ENCODE measurements at places on chromosomes 4 and X.

DNA sequence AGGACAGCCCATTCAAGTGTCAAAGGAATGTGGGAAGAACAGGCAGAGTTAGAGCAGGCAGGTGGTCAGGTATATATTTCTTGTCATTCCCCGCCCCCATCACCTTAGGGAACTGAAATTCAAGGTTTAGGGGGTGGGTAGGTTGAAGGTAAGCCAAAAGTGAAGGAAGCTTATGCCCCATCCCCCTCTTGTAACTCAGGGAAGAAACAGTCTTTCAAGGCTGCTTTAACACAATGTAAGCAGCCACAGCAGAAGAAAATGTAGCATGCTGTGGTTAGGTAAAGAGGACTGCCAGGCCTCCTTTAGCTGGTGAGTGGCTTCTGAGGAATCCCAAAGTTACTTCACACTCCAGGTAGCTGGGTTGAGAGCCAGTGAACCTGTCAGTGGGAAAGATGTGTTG is 122.3 kb downstream of the RS1 start:
- DNase-seq, result no peak

- no peak for DNase-seq
These were observed 45.7 kb upstream of the PRSS12 start for GRCh38 chr4:118398226-118399090.

DNA sequence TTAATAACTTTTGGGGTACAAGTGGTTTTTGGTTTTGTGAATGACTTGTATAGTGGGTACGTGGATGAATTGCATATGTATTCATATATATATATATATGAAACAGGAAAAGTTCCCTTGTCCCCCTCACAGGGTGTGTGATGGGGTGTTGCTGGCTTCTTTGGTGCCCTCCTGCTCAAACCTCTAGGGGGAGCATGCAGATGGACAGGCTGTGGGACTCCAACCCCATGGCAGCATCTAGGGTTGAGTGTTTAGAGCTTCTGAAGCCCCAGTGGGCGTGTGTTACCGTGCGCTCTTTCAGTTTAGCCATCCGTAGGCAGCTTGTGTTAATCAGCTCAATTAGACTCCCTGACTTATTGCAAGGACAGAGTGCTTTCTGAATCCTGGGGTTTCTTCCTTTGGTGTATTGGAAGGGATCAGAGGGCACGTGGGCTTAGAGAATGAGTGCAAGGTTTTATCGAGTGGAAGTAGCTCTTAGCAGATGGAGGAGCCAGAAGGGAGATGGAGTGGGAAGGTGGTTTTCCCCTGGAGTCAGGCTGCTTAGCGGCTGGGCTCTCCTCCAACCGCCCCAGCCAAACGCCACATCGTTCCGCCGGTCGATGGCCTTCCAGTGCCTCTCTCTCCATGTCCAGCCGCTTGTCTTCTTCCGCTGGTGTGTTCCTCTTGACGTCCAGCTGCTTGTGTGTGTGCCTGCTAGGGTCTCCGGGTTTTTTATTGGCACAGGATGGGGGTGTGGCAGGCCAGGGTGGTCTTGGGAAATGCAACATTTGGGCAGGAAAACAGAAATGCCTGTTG is 674.4 kb upstream of the LCORL start:
- DNase-seq, result no peak

GRCh38 chrX:44906041-44906440 is 33.1 kb downstream of the KDM6A start:
- DNase-seq, result no peak

GRCh38 chr4:45931154-45931553 is 192.7 kb downstream of the GABRG1 start:
- no peak for DNase-seq

DNA sequence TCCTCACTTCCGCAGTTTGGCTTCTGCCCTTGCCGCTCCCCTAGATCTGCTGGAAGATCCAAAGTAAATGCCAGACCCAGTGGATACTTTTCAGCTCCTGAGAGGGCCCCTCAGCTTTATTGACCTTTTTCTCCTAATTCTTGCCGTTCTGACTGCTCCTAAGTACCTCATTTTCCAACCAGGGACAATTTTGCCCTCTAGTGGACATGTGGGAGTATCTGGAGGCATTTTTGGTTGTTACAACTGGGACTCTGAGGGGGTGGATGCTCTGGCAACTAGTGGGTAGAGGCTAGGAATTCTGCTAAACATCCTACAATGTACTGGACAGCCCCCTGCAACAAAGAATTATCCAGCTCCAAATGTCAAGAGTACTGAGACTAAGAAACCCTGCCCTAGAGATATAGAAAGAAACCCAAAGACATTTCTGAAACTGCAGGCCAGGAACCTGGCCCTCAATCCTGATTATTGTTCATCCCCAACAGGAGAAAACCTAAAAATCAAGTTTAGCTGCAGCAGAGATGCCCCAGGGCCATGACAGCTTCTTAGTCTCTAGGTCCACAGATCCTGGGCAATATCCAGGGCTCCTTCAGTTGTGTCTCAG is 3.4 kb downstream of the TEX13B start:
- DNase-seq, result no peak

All from activated T-cell treated with anti-CD3 and anti-CD28 coated beads for 1 hour (primary cell).